ENCODE measurements at places on chromosomes 12 and 14.

DNA sequence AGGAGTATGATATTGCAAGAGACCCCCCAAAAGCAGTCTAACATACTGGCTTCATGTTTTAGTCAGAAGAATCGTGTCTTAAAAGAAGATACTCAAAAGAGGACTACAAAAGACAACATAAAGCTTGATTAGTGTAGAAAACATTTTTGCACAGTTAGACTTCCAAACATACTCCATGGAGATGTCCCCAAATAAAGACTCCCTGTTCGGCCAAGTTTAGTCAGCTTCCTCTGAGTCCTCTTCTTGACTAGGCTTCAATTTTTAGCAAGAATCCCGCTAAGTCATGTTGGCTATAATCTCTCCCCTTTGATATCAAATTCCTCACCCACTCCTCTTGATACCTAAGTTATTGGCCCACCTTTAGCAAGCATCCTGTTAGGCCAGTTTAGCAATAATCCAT, 298.0 kb downstream of the RMST start:
- no peaks in the 10 kb centered on the region for H3K36me3 ChIP-seq
- no peaks in the 10 kb centered on the region for H3K27me3 ChIP-seq
- no peak overlapping the region for H3K27ac ChIP-seq
- DNase-seq, result no peak
- no peak overlapping the region for H3K4me3 ChIP-seq
- no peaks in the 10 kb centered on the region for H3K4me1 ChIP-seq

GRCh38 chr12:848173-848865, 95.9 kb downstream of the WNK1 start:
- peaks cover 5% of the 10 kb centered on the region for H3K4me1 ChIP-seq
- H3K36me3 ChIP-seq, result no peaks in the 10 kb centered on the region
- H3K27ac ChIP-seq, result no peak overlapping the region
- no peak overlapping the region for H3K4me3 ChIP-seq
- H3K27me3 ChIP-seq, result no peaks in the 10 kb centered on the region
- DNase-seq, result no peak

GRCh38 chr12:101021911-101022388, 188.1 kb downstream of the SLC5A8 start:
- DNase-seq, result no peak
- H3K27ac ChIP-seq, result no peak overlapping the region
- no peaks in the 10 kb centered on the region for H3K27me3 ChIP-seq
- no peaks in the 10 kb centered on the region for H3K4me1 ChIP-seq
- H3K36me3 ChIP-seq, result no peaks in the 10 kb centered on the region

- peaks cover 4% of the 10 kb centered on the region for H3K27me3 ChIP-seq
- H3K4me3 ChIP-seq, result no peak overlapping the region
- DNase-seq, result no peak
- H3K36me3 ChIP-seq, result no peaks in the 10 kb centered on the region
- no peak overlapping the region for H3K27ac ChIP-seq
Observed at GRCh38 chr12:1869145-1869544, 48.8 kb downstream of the LRTM2 start.

GRCh38 chr12:107526555-107527180, 158.9 kb upstream of the PWP1 start:
- H3K4me1 ChIP-seq, result no peaks in the 10 kb centered on the region
- no peak overlapping the region for H3K27ac ChIP-seq
- DNase-seq, result no peak
- no peaks in the 10 kb centered on the region for H3K36me3 ChIP-seq
- H3K4me3 ChIP-seq, result no peak overlapping the region

GRCh38 chr12:81668475-81668874, 90.7 kb downstream of the PPFIA2 start:
- no peak for DNase-seq
- H3K4me1 ChIP-seq, result no peaks in the 10 kb centered on the region
- H3K36me3 ChIP-seq, result no peaks in the 10 kb centered on the region
- no peak overlapping the region for H3K4me3 ChIP-seq
- H3K27ac ChIP-seq, result no peak overlapping the region

GRCh38 chr12:6750506-6750905, 2.4 kb downstream of the MLF2 start:
- H3K36me3 ChIP-seq, result peaks cover 38% of the 10 kb centered on the region
- no peak overlapping the region for H3K4me3 ChIP-seq
- no peak for DNase-seq
- no peaks in the 10 kb centered on the region for H3K27me3 ChIP-seq
- H3K27ac ChIP-seq, result no peak overlapping the region

GRCh38 chr14:91416744-91417119, 888 bp downstream of the CCDC88C start:
- no peaks in the 10 kb centered on the region for H3K27me3 ChIP-seq
- H3K36me3 ChIP-seq, result no peaks in the 10 kb centered on the region
- peak overlapping the region; percentile 89 for H3K27ac ChIP-seq

- no peaks in the 10 kb centered on the region for H3K27me3 ChIP-seq
- H3K4me3 ChIP-seq, result no peak overlapping the region
- no peaks in the 10 kb centered on the region for H3K4me1 ChIP-seq
- no peak overlapping the region for H3K27ac ChIP-seq
- no peaks in the 10 kb centered on the region for H3K36me3 ChIP-seq
Observed at GRCh38 chr14:71130491-71131179, 223.4 kb downstream of the PCNX1 start.

- no peaks in the 10 kb centered on the region for H3K36me3 ChIP-seq
- DNase-seq, result no peak
- no peak overlapping the region for H3K4me3 ChIP-seq
Observed at GRCh38 chr14:55955175-55955574, 163.0 kb upstream of the PELI2 start.

- no peaks in the 10 kb centered on the region for H3K4me1 ChIP-seq
- H3K27me3 ChIP-seq, result no peaks in the 10 kb centered on the region
- no peak overlapping the region for H3K4me3 ChIP-seq
- H3K27ac ChIP-seq, result no peak overlapping the region
- DNase-seq, result no peak
Observed at GRCh38 chr14:78327426-78328221, 157.5 kb downstream of the NRXN3 start.

DNA sequence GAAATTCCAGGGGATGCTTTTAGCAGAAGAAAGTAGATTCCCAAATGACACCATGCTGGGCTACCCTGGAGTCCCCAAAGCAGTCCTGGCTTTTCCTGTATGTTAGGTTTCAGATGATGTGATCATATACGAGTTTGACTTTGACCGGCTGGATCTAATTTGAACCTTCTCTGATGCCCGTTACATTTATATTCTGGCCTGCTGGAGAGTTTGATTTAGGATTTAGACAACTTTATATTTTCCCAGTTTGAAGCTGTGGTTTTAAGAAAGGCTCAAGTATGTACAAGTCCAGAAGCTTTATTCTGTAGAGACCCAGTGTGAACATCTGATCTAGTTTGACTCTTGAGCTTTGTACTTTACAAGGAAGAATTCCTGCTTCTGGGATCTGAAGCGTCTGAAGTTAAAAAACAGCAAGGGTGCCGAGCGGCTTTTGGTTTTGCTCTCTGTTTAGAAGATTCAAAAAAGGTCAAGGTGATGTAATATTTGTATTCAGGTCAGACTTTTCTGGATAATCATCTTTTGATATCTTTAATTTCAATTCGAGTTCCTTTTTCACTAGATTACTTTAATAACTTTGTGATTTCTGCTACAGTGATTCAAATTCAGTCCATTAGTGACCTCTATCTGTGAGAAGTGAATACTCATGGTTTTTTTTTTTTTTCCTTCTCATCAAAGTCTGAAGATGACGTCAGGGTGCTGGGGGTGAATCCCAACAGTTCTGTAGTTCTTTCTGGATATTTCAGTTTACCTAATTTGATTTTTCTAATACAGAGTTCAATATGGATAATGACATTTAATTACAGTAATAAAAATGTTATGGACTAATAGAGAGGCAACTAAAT, 6.3 kb downstream of the FLRT2 start:
- H3K4me1 ChIP-seq, result peaks cover 15% of the 10 kb centered on the region
- no peak for DNase-seq
- no peak overlapping the region for H3K27ac ChIP-seq
- peaks cover 44% of the 10 kb centered on the region for H3K27me3 ChIP-seq

DNA sequence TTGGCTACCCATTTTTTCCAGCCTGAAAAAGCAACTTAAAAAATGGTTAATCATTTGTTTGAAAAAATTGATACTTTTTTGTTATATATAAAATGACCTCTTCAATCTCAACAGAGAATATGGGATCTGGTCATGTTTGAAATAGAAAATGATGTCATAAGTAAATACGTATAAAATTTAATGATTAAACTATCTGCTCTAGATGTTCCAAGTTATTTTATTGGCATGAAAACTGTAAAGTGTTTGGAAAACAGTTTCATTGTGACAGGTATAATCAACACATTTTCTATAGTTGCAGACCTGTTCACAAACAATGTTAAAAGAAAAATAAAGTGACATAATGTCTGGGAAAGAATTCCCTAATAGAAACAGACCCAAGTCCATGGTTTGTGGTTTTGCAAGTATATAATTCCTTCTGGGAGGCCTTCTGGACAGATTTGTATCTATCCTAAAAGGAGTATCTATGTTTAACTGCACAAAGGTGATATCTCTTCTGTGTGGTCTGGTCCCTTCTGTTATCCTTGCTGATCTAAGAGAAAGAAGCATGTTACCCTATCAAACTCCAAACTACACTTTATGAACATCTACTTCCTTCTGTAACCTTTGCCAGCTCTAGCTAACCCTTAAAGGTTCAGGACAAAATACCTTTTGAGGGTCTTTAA, 39.5 kb upstream of the LRIG3 start:
- H3K27me3 ChIP-seq, result no peaks in the 10 kb centered on the region
- H3K36me3 ChIP-seq, result no peaks in the 10 kb centered on the region

GRCh38 chr14:36503771-36504741, 16.0 kb downstream of the NKX2-1 start:
- peaks cover 100% of the 10 kb centered on the region for H3K27me3 ChIP-seq
- no peak overlapping the region for H3K4me3 ChIP-seq
- H3K27ac ChIP-seq, result no peak overlapping the region
- no peaks in the 10 kb centered on the region for H3K4me1 ChIP-seq
- no peak for DNase-seq

DNA sequence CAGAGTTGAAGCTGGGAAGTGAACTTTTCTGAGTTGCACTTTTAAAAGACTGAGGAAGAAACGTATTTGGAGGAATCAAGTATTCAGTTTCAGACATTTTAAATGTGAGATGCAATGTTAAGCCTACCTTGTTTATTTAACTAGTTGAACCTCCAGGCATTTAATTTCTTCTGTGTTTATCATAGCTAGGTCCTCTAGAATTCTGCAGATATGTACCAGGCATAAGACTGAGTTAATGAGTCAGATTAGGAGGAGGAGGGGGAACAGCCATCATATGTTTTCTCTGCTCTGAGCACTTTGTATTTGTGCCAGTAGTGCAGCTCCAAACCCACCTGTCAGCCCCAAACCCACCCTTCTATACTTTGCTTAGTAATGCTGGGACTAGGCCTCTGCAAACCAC, 16.4 kb upstream of the SAMD4A start:
- H3K27me3 ChIP-seq, result no peaks in the 10 kb centered on the region
- no peak overlapping the region for H3K27ac ChIP-seq
- no peaks in the 10 kb centered on the region for H3K36me3 ChIP-seq
- DNase-seq, result no peak

GRCh38 chr14:49220492-49220891, 365.7 kb downstream of the RPS29 start:
- H3K27ac ChIP-seq, result no peak overlapping the region
- no peaks in the 10 kb centered on the region for H3K27me3 ChIP-seq
- no peak for DNase-seq
- no peaks in the 10 kb centered on the region for H3K36me3 ChIP-seq

DNA sequence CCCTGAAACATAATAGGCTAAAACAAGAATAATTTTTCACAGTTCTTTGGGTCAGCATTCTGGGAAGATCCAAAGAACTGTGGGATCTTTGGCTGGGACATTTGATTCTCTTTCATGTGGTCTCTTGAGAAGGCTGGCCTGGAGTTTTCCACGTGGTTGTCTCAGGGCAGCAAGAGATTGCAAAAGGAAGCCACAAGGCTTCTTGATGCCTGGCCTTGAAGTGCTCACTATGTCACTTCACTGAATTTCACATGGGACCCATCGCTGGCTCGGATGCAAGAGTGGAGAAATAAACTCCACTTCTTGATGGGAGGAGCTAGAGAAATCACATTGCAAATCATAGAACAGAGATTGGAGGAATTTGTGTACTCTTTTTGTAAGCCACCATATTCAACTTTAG, 343.4 kb downstream of the MED13L start:
- H3K4me3 ChIP-seq, result no peak overlapping the region
- no peaks in the 10 kb centered on the region for H3K27me3 ChIP-seq
- no peak overlapping the region for H3K27ac ChIP-seq

DNA sequence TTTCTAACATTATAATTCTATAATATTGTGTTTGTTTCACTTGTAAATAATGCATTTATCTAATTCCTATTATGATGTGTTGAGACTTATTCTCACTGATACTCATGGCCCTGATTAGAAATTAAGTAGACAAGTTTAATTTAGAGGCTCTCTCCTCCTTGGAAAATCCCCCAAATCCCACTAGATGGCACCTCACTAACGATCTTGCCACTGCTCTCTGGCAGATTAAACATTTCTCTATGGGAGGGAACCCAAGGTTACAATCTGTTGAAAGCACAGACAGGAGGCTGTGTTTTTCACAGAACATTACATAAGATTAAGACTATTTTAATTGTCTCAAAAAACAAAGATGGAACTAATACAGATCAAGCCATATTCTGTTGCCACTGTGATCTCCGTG, 318.7 kb downstream of the LRFN5 start:
- no peaks in the 10 kb centered on the region for H3K4me1 ChIP-seq
- no peak overlapping the region for H3K27ac ChIP-seq
- H3K4me3 ChIP-seq, result no peak overlapping the region

DNA sequence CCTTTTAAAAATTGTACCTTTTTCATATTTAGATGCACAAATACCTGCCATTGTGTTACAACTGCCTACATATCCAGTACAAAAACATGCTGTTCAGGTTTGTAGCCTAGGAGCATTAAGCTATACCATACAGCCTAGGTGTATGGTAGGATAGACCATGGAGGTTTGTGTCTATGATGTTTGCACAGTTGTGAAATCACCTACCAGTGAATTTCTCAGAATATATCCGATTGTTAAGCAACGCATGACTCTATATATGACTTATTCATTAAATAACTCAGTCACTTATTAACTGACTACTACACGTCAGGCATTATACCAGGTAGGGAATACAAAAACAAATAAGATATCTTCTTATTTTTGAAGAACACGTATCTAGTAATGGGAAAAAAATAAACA, 26.2 kb upstream of the ETNK1 start:
- no peaks in the 10 kb centered on the region for H3K36me3 ChIP-seq
- no peak for DNase-seq
- H3K27ac ChIP-seq, result no peak overlapping the region
- no peaks in the 10 kb centered on the region for H3K27me3 ChIP-seq
- no peak overlapping the region for H3K4me3 ChIP-seq

GRCh38 chr14:62497708-62498107, 547.5 kb downstream of the KCNH5 start:
- H3K27me3 ChIP-seq, result no peaks in the 10 kb centered on the region
- no peak overlapping the region for H3K27ac ChIP-seq
- no peak for DNase-seq
- H3K36me3 ChIP-seq, result no peaks in the 10 kb centered on the region
